Glomerular endothelial cell (primary cell): ENCODE measurements at places on chromosomes 4 and X.

- DNase-seq, result no peak
Observed at GRCh38 chr4:126604268-126604867, 1028.4 kb upstream of the INTU start.

- DNase-seq, result no peak
Observed at GRCh38 chr4:144350706-144351105, 210.2 kb upstream of the GYPA start.

DNA sequence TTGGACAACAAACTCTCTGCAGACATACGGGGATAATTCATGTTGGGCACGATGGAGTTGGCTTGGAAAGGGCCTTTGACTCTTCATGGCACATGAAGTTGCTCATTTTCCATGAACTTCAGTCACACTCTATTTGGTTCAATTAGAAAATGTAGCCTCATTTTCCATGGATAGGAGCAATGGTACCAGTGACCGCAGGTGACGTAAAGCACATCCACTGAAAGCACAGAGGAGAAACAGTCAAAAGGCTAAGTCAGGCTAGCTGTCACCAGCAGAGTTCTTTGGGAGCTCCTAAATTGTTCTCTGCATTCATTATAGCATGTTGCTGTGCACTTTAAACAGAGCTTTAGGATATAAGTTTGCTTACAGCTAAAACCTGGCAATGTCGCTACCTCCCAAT, 39.9 kb upstream of the MAP3K15 start:
- DNase-seq, result no peak

GRCh38 chr4:140195806-140196205, 41.8 kb upstream of the MAML3 start:
- DNase-seq, result no peak

DNA sequence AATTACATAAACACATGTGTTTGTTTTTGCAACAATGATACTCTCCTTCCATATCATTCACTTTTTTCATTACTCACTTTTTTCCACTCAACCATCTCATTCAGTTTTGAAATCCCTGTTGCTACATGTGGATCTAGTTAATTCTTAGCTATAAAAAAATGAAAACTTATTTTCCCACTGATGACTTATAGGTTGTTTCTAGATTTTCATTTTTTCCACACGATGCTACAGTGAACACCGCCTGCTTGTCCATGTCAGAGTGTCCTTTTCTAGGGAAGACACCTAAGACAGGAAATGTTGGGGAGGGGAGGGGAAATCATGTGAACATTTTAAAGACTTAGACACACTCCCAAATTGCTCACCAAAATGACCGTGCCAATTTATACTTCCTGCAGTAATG, 70.2 kb downstream of the SUPT20HL2 start:
- DNase-seq, result no peak

DNA sequence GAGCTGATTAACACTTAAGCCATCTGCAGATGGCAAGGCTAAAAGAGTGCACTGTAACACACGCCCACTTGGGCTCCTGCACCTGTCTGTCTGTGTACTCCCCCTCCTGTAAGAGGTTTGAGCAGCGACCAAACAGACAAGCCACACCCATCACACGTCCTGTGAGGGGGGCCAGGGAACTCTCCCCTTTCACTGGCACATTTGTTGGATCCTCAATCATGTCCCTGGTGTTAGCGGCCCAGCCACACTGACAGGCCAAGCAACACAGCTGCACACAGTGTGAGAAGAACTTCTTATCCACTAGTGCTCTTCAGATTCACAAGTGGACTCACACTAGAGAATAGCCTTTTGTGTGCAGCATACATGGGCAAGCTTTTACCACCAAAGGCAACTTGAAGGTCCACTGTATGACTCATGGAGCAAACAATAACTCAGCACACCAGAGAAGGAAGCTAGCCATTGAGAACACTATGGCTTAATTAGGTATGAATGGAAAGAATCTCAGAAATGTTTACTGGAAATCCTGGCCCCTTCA, 29.1 kb upstream of the UTP14A start:
- peak; percentile 36 for DNase-seq

DNA sequence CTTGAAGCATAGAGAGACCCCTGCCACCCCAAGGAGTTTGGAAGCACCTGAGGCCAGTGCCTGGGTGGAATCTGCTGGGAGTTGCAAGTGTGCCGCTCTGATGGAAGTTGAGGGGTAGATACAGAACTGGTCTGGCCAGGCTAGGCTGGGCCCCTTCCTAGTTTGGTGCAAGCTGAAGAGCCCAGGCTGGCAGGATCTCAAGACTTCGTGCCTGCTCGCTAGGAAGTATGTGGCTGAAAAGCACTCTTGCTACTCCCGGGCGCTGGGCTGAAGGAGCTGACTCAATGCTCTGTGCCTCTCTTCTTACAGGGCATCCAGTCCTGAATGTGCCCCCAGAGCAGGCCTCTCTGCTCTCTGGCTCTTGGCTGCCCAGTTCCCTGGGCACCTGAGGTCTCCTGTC, 51.7 kb upstream of the PJA1 start:
- DNase-seq, result no peak

- DNase-seq, result no peak
Observed at GRCh38 chr4:84126061-84126787, 372.9 kb downstream of the NKX6-1 start.

- no peak for DNase-seq
Observed at GRCh38 chr4:81399306-81400086, 72.2 kb downstream of the RASGEF1B start.

DNA sequence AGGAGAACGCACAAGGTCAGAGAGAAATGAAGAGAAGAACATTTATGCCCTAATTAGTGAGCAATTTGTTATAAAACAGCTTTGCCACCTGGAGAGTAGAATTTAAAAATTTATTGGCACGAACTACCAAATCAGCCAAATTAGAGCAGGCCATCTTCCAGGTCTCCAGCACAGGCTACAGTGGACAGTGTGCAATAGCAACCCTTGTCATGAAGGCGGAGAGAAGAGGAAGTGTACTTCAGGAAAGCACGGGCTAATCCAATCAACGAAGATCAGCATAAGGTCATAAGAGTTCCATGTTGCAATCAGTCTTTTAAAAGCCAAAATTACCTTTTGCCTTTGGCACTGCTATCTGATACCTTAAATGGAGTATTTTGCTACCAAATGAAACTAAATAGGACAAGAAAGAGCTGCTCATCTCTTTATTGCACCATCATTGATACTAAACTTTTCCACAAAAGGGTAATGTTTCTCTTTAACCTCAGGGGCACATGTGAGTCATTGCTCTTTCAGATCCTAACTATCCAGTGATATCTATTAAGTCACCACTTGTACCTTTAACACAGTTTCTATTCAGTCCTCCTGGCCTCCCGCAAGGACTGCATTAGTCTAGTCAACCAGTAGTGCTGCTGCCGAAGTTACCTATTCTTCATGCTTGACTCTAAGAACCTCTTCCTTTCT, 19.9 kb downstream of the ANK2 start:
- no peak for DNase-seq

DNA sequence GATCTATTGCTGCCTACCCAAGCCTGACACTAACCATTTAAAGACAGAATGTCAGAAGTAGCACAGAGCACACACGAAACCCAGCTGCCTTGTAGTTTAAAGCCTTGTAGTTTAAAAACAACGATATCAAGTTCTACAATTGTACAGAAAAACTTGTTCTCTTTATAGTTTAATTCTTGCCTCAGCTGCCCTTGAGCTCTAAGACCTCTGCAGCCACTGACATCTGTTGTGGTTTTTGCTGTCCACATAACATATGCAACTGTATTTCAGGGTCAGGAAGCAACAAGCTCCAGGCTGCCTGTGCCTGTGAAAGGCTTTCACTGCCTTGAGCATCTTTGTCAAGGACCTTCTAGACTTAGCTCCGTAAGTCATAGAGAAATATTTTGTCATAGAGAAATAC, 227.2 kb downstream of the SPCS3 start:
- no peak for DNase-seq

DNA sequence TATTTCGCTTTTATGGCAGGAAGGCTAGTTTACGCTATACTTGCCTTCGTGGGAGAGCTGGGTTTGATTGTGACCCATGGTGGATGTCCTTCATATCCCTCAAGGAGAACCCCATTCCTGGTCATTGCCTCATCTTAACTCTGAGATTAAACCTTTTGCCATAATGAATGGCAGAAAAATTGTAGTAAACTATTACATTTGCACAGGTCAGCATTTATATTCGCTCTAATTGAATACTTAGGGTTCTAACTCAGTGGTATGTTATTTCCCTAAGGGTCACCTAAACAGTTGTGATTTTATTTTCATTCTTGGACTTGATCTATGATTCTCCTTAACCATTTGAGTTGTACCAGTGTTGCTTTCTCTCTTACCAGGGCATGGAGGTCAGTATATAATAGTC, 13.4 kb downstream of the PDK3 start:
- no peak for DNase-seq

- DNase-seq, result no peak
Observed at GRCh38 chrX:120504569-120504968, 35.5 kb upstream of the LAMP2 start.

DNA sequence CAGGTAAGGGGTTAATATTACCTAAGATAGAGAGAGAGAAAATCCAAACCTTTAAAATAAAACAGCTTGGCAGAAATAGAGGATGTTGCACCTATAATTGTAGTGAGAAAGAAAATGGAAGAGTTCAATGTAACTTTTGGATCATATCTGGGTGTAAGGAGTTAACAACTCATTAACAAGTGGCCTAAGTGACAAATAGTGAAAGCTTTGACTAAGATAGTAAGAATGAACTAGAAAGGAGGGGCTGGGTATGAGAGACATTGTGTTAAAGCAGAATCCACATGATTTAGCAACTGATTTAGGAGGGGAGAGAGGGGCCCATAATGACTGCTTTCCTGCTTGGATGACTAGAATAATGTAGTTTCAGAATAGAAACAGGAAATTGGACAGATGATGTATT, 761.0 kb downstream of the IL1RAPL1 start:
- no peak for DNase-seq

GRCh38 chrX:80174925-80175574, 160.5 kb downstream of the TBX22 start:
- DNase-seq, result no peak

- DNase-seq, result no peak
Observed at GRCh38 chrX:103716962-103717361, 6.3 kb downstream of the TMEM31 start.

- DNase-seq, result no peak
Observed at GRCh38 chrX:149121206-149121920, 383.7 kb downstream of the IDS start.

DNA sequence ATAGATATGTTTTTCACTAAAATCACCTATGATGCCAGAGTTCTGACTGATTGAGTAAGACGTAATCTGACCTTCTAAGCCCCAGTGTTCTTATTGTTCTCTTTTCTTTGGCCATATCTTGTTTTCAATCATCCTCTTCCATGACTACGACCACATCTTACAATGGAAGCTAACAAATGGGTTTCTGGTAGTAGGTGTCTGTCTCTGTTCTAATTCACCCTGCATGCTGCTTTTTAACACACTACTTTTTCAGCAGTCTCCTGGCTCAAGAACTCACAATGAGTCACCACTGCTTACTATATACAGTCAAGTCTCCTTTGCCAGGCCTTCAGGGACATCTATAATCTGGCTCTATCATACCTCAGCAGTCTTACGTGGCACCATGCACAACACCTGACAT, 146.1 kb downstream of the NEXMIF start:
- no peak for DNase-seq

- DNase-seq, result no peak
Observed at GRCh38 chr4:2817701-2818350, 24.9 kb downstream of the SH3BP2 start.

DNA sequence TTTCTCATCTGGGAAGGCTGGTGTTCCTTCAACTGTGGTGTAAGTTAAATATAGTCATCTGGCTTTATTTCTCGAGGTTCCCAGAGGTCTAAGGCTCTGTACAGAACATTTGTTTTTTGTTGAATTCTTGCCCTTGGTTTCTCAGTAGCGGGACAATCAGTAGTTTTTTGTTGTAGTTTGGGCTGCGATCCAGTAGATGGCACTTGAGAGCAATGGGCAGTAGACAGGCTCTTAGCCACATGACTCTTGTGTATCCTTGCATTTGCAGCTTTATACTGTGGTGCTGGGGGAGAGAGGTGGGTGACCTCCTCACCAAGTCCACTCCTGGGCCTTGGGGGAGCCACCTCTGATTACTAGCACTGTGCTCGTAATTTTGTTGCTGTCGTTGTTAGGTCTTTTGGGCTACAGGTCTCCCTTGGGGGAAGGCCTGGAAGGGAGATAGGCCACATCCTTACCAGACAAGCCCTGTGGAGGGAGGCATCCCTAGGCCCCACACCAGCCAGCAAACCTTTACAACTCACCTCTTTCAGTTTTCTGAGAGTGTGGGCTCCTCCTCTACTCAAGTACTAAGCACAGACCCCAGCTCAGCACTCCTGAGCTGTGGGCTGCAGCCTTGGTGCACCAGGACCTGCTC, 8.1 kb downstream of the ETDB start:
- DNase-seq, result no peak

DNA sequence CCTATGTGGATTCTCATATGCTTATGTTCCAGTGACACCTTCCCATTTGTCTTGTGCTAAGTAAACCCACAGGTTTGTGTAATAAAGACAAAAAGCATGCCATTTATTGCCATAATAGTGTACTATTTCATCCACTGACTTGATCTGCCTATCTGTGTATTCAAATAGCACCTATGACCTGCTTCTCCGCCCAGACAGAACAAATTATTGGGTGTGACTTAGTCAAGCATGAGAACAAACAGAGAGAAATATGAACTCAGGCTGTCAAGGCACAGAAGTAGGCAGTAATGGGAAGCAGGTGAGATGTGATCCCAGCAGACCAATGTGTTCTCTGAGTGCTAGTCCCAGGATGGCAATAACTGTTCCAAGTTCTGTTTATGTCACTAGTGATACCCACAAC, 25.4 kb downstream of the ELOVL6 start:
- no peak for DNase-seq

DNA sequence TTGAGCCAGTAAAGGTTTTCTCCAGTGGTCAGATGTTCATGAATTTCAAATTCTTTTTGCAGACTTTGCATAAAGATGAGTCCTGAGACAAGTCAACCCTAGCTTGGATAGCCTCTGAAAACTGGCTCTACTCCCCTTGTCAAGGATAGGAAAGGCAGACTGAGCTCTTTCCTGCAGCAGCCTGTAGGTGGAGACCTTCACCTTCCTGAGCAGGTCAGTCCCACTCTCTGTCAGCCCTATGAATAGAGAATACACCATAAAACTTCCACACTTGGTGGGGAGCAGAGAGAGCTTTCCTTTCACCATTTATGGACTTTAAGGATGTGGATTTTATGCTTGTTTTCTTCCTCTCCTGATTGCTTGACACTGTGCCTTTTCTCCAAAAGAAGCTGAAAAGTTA, 41.9 kb downstream of the PCDH19 start:
- no peak for DNase-seq

DNA sequence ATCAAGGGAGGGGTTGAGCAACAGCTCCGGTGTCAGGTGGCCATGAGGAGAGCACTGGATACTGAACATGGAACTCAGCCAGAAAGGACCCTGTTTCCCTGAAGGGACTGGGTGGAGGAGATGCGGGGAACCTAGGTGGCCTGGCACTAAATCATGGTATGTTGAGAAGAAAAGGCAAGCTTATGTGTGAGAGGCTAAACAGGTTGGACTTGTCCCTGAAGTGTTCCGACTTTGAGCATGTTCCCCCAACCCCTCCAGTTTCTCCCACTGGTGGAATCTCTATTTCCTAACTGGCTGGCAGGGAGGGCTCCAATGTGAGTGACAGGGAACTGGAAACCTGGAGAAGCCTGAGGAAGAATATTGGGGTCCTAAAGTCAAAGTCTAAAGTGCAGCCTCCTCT, 69.5 kb downstream of the PLAC1 start:
- no peak for DNase-seq

GRCh38 chr4:72846280-72847111, 223.0 kb downstream of the COX18 start:
- DNase-seq, result no peak
